ENCODE measurements at places on chromosomes 5 and 9.
A peak's percentile ranks its signal among the peaks of the same experiment; 100 is the strongest.

GRCh38 chr9:127539982-127540663 is 72.0 kb upstream of the STXBP1 start:
- H3K4me3 ChIP-seq = no peak overlapping the region
- peaks cover 19% of the 10 kb centered on the region for H3K36me3 ChIP-seq
- peaks cover 31% of the 10 kb centered on the region for H3K4me1 ChIP-seq
- no peak overlapping the region for H3K27ac ChIP-seq
- H3K27me3 ChIP-seq = no peaks in the 10 kb centered on the region

DNA sequence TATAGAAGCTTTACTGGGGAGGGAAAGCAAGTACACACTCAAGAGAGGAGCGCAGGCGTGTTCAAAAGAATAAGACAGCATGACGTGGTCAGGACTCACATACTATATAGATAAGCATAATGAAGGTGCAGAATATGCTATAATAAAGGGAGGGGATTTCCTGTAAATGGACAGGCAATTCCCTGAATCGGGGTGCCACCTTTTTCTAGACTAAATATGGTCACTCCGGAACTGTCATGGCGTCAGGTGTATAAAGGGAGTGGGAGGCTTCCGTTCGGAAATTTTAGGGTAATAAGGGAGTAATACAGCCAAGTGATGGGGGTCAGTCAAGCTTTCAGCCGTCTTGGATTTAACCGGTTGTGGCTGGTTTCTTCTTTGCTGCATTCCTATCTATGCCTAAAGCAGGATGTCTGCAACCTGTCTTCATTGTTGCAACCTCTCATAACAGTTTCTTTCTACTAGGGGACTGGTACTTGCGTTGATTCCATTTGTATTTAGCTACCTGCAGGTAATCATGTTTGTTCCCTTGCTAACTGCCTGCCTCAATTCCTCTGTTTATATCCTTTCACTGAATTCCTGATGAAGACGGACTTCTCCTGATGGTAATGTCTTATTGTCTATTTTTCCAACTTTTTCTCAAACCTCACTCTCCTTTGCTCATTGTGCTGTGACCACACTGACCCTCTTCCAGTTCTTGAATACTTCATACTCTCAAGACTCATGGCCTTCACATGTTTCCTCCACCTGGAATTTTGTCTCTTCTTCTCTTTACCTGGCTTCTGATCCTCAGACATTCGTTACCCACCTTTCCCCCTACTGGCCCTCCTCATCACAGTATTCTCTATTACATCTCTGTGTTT is 48.9 kb downstream of the PRR16 start:
- no peak overlapping the region for H3K27ac ChIP-seq
- no peaks in the 10 kb centered on the region for H3K4me1 ChIP-seq
- no peak overlapping the region for H3K4me3 ChIP-seq
- H3K27me3 ChIP-seq = no peaks in the 10 kb centered on the region
- no peak for DNase-seq

GRCh38 chr5:109316634-109317033 is 93.1 kb downstream of the PJA2 start:
- H3K36me3 ChIP-seq = no peaks in the 10 kb centered on the region
- H3K27ac ChIP-seq = no peak overlapping the region
- H3K4me1 ChIP-seq = no peaks in the 10 kb centered on the region
- no peak for DNase-seq

- no peaks in the 10 kb centered on the region for H3K4me1 ChIP-seq
- no peak overlapping the region for H3K27ac ChIP-seq
- DNase-seq = no peak
- H3K4me3 ChIP-seq = no peak overlapping the region
- H3K36me3 ChIP-seq = no peaks in the 10 kb centered on the region
- H3K27me3 ChIP-seq = no peaks in the 10 kb centered on the region
Measured at GRCh38 chr9:82582693-82583092, 480.2 kb downstream of the RASEF start.

DNA sequence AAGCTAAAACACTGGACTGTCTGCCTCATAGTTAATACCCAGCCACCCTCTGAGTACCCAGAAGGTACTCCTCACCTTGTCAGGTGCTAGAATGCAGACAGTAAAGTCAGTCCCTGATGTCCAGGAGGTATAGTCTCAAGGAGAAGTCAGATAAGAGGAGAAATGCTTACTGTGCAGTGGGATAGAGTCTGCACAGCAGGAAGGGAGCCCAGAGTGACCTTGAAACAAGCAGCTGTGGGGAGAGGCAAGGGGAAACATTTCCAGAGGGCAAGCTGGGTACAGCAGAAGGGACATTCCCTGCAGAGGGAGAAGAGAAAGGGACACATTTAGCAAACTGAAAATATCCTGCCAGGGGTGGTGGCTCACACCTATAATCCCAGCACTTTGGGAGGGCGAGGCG is 122.7 kb downstream of the GCNT1 start:
- no peak overlapping the region for H3K4me3 ChIP-seq
- H3K27ac ChIP-seq = no peak overlapping the region
- H3K36me3 ChIP-seq = no peaks in the 10 kb centered on the region
- no peak for DNase-seq
- no peaks in the 10 kb centered on the region for H3K4me1 ChIP-seq

DNA sequence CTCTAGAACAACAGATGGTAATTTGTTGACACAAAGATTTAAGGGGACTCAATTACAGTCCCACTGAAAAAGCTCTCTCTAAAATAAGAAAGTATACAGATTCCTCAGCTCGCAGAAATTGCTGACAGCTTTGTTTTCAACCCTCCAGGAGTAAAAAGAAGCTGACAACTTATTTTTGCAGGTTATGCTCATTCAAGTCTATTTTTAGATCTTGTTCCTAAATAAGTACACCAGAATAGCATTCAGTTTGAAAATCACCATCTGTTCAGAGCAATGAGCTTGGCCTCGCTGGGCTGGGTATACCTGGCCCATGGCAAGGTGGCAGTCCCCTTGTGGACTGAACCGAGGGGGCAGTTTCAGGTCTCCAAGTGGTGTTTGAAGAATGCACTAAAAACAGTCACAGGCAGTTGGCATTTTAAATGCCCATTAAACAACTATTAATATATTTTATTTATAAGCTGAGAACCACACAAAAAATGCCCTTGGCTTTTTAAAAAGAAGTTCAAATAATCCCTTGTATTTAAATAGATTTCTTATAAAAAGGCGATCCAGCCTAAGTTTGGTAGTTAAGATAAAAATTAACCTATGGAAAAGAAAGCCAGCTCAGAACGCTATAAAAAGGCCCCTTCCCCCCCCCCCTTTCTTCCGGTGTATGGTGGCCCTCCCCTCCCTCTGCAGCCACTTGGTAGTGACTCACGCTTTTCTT is 169.2 kb downstream of the AUH start:
- H3K27ac ChIP-seq = peak overlapping the region; percentile 98
- H3K4me3 ChIP-seq = no peak overlapping the region
- no peak for DNase-seq
- no peaks in the 10 kb centered on the region for H3K36me3 ChIP-seq
- no peaks in the 10 kb centered on the region for H3K27me3 ChIP-seq

DNA sequence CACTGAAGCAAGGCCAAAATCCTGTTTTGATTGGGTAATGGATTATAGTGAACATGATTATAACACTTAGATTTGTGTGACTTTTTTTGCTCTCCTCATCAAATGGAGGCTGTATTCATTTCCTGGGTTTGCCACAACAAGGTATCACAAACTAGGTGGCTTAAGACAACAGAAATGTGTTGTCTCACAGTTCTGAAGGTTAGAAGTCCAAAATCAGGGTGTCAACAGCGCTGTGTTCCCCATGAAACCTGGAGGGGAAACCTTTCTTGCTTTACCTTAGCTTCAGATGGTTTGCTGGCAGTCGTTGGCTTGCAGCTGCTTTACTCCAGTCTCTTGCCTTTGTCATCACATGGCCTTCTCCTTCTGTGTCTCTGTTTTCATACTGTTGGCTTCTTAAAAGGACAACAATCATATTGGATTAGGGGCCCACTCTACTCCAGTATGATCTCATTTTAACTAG is 32.4 kb downstream of the CDC42SE2 start:
- DNase-seq = no peak
- H3K4me3 ChIP-seq = no peak overlapping the region
- no peaks in the 10 kb centered on the region for H3K27me3 ChIP-seq
- H3K27ac ChIP-seq = no peak overlapping the region
- no peaks in the 10 kb centered on the region for H3K36me3 ChIP-seq

- H3K4me1 ChIP-seq = peaks cover 5% of the 10 kb centered on the region
- H3K27ac ChIP-seq = no peak overlapping the region
- H3K27me3 ChIP-seq = no peaks in the 10 kb centered on the region
Measured at GRCh38 chr5:146564007-146564762, 48.2 kb upstream of the GPR151 start.

DNA sequence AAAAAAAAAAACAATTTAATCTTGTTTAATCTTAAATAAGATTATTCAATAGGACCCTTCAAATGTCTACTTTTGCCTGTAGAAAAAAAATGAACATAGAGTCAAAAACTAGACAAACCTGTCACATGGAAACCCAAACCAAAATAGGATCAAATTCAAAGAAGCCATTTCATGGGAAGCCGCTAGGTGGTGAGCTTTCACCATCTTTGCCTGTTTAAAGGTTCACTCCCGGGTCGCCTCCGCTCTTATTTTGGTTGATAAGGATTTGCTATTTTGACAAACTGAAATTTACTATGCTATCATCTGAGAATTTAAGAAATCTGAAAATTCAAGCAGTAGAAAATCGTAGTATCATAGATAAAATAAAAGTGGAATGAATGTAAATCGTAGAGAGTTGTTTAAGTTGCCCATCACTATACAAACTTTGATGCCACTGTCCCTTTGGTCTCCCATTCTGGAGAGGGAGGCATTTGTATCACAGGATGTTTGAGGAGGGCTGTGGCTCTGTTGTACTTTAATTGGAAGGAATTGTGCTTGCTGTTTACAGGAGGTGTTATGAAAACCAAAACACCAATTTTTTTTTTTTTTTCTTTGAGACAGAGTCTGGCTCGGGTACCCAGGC is 43.5 kb upstream of the DNAH5 start:
- H3K4me1 ChIP-seq = no peaks in the 10 kb centered on the region
- no peaks in the 10 kb centered on the region for H3K36me3 ChIP-seq
- no peak overlapping the region for H3K4me3 ChIP-seq
- no peak overlapping the region for H3K27ac ChIP-seq
- H3K27me3 ChIP-seq = no peaks in the 10 kb centered on the region

GRCh38 chr9:130998597-130999244 is 10.3 kb upstream of the LAMC3 start:
- no peaks in the 10 kb centered on the region for H3K4me1 ChIP-seq
- H3K27me3 ChIP-seq = no peaks in the 10 kb centered on the region
- no peak overlapping the region for H3K27ac ChIP-seq
- H3K36me3 ChIP-seq = no peaks in the 10 kb centered on the region
- H3K4me3 ChIP-seq = peak overlapping the region; percentile 25

DNA sequence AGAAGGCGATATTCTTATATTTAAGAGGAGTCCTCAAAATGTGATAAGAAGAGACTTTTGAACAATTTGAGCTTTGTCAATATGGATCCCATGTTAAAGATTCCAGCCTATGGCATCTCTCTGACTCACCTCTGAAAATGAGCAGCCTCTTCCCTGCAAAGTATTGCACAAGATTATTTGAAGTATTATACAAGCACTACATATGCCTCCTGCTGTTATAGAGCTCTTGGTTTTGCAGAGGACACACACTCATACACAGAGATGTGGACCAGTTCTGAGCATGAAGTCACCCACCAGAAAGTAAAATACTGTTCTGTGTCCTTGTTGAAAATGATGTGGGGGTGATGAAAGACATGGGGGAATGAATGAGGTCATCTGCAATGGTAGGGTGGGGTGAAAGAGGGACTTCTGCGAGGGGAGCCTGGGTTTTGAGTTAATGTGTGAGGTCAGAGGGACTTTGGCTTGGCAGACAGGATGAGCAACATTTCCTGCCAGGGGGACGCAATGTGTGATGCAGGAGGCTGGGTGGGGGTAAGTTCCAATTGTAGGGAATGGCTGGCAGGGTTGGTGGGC is 25.8 kb downstream of the FBXL7 start:
- H3K4me1 ChIP-seq = no peaks in the 10 kb centered on the region
- no peak overlapping the region for H3K4me3 ChIP-seq
- no peak for DNase-seq
- H3K27me3 ChIP-seq = peaks cover 2% of the 10 kb centered on the region
- no peaks in the 10 kb centered on the region for H3K36me3 ChIP-seq

GRCh38 chr9:20496328-20496727 is 126.0 kb downstream of the MLLT3 start:
- H3K4me1 ChIP-seq = no peaks in the 10 kb centered on the region
- DNase-seq = no peak
- H3K4me3 ChIP-seq = no peak overlapping the region

DNA sequence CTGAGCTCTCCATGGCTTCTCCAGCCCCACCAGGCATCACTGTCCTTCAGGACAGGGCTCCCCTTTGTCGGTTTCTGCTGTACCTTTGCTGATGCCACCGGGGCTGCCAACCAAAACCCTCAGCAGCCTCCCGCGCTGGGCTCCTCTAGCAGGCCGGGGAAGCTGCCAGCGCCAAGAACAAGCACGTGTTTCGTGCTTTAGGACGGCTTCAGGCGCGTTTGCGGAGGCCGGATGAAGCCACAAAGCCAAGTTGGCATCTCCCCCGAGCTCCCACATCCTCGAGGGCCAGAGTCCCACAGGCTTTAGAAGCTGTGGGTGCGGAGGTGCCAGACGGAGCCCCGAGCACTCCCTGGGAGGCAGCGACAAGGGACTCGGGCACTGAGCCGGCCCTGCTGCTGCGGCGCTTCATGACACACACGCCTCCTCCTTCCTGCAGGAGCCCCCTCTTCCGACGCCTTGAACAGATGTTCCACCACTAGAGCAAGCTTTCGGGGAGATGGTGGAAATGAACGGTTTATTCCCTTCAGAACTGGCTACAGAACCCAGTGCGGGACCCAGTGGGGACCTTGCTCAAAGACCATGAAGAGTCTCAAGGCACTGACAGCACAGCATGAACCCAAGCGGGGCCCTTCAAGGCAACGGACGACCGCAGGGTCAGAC is 36.7 kb downstream of the SARDH start:
- H3K4me1 ChIP-seq = no peaks in the 10 kb centered on the region
- no peak for DNase-seq
- H3K27ac ChIP-seq = no peak overlapping the region
- H3K36me3 ChIP-seq = no peaks in the 10 kb centered on the region
- H3K27me3 ChIP-seq = no peaks in the 10 kb centered on the region
- no peak overlapping the region for H3K4me3 ChIP-seq

- no peaks in the 10 kb centered on the region for H3K27me3 ChIP-seq
- H3K4me1 ChIP-seq = no peaks in the 10 kb centered on the region
Measured at GRCh38 chr9:74663439-74663838, 166.3 kb downstream of the RORB start.

GRCh38 chr9:126336736-126337325 is 10.2 kb downstream of the MVB12B start:
- DNase-seq = no peak
- peaks cover 11% of the 10 kb centered on the region for H3K36me3 ChIP-seq
- H3K4me3 ChIP-seq = no peak overlapping the region
- H3K27me3 ChIP-seq = no peaks in the 10 kb centered on the region
- H3K27ac ChIP-seq = no peak overlapping the region

GRCh38 chr5:82164977-82165713 is 113.0 kb downstream of the RPS23 start:
- no peak for DNase-seq
- no peaks in the 10 kb centered on the region for H3K27me3 ChIP-seq
- no peak overlapping the region for H3K4me3 ChIP-seq
- H3K4me1 ChIP-seq = no peaks in the 10 kb centered on the region
- no peaks in the 10 kb centered on the region for H3K36me3 ChIP-seq
- H3K27ac ChIP-seq = no peak overlapping the region

GRCh38 chr9:127455324-127455992 is 4.1 kb downstream of the LRSAM1 start:
- H3K4me3 ChIP-seq = no peak overlapping the region
- H3K27me3 ChIP-seq = no peaks in the 10 kb centered on the region
- DNase-seq = no peak
- peaks cover 22% of the 10 kb centered on the region for H3K36me3 ChIP-seq
- no peak overlapping the region for H3K27ac ChIP-seq

All from trophoblast cell (in vitro differentiated cells and primary cell).